EL (cell line): ENCODE measurements at places on chromosomes 13 and 19.

GRCh38 chr13:23739596-23739995, 149.6 kb downstream of the MIPEP start:
- DNase-seq: no peak

- no peak for DNase-seq
Measured at GRCh38 chr13:80560609-80561008, 219.7 kb upstream of the SPRY2 start.

DNA sequence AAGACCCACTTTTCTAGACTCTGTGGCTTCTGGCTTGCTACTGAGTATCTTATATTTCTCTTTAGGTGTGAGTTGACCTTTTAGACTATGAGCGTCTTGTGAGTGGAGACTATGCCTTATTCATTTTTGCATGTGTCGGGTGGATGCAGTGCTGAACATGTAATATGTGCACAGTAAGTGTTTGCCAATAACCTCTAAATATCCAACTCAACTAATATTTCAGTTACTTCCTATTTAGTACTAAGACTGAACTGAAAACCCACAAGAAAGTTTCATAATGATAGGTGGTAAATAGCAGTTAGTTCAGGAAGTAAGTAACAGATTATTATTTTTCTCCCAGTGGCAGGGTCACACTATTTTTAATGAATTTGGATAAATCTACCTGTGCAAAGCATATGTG, 269.3 kb downstream of the KCNRG start:
- no peak for DNase-seq

GRCh38 chr13:48906200-48906599, 69.5 kb upstream of the FNDC3A start:
- no peak for DNase-seq

GRCh38 chr13:34025746-34026145, 207.8 kb downstream of the RFC3 start:
- peak; percentile 76 for DNase-seq

- no peak for DNase-seq
Measured at GRCh38 chr19:5893296-5893903, 10.2 kb downstream of the NDUFA11 start.

GRCh38 chr19:38268539-38268938, 4.2 kb downstream of the SPINT2 start:
- no peak for DNase-seq

GRCh38 chr13:112134391-112135075, 67.6 kb downstream of the SOX1 start:
- DNase-seq: no peak

DNA sequence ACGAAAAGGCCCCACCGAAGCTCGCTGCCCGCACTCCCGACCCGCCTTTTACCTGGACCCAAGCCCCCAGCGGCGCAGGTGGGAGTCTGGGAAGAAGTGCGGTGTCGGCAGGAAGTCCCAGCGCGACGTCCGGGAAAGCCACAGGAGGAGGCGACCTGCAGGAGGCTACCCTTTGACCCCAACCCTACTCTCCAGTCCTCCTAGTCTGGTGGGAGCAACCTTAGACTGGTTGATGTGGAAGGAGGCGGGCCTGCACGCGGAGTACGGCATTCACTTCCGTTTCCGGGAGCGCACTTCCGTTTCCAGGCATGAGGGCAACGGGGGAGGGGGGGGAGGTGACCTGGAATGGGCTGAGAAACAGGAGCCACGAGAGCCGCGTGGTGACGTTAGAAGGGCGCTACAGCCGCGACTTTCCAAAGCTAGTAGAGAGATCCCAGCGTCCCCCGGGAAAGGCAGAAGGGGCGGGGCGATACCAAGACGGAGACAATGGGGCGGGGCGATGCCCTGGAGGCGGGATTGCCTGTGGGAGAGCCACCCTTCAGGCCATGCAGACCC, 28.5 kb downstream of the ZNF266 start:
- DNase-seq: peak; percentile 90

DNA sequence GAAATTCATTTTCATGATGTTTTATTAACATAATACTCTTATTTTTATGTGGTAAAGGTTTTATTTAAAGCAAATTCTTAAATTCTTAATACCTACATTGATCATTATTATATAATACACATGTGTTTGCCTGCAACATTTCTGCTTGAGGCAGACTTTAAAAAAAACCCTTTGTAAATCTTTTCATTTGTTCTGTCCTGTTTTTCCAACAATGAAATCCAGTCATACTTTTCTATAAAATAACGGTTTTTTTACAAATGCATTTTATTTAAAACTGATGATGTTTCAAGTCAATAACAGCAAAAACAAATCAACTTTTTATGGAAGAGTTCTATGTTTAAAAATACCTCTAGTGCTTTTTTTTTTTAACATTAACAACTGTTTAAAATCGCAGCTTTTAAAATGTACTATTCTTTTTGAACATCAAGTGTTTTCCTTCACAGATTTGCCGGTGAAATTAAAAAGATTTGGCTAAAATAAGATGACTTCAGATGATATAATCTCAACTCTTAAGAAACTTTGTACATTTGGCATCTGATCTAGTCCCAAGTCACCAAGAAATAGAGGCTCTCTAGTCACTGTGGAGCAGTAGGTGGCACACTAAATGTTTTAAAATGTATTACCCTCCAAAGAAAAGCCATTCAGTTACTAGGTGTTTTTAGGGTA, 5.1 kb downstream of the POU4F1 start:
- no peak for DNase-seq

DNA sequence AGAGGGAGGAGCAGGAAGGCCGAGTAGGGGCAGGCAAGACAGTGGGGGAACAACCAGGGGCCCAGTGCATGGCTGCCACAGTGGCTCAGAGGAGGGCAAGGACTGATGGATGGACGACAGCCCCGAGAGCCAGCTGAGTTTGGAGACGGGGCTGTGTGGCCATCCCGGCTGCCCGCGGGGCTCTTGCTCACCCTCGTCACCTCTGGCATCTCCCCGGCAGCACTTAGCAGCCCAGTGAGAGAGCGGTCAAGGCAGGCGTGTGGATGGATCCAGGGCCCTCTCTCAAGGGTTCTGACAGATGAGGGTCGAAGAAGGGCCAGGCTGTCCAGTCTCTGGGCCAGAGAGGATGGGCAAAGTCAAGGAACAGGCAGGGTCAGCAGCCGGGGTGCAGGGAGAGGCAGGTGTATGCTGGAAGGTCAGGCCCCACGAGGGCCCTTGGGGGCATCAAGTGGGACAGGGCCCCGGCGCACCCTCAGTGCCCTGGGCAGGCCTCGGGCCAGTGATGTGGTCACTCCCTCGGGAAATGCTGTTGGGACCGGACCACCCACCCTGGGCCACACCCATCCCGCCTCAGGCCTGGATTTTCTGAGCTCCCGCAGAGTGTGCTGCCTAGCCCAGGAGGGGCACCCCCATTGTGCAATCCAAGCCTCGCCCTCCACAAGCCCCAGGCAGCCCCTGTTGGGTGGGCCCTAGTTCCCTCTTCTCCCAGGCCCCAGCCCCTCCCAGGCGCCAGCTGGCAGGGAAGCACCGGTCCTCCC, 56.4 kb upstream of the TPM4 start:
- DNase-seq: no peak

DNA sequence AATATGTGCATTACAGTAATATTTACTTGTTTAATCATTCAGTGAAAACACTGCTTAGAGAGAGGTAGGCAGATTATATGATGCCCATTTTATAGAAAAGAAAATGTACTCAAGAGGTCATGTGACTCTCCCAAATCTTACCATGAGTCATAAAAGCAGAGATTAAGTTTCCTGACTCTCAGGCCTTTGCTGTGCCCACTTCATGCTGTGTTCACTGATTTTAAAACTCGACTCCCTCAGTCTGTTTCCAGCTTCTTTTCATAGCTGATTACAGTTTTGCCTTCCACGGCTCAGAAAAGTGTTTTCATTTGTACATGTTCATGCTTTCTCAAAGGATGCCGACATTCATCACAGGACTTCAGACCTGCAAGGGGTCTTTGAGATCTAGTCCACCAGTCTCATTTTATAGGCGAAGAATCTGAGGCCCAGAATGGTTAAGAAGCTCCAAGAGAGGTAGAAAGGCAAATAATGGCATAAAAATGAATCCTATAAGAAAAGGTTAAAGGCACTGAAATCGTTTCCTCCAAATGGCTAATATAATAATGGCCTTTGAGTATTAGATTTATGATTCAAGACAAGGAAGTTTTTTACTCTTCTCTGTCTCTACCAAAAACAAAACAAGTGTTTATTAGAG, 9.0 kb upstream of the IPO5 start:
- DNase-seq: peak; percentile 46
